ENCODE measurements at places on chromosomes 4 and X. TPM values are rescaled to one million over a fixed set of nuclear protein-coding genes. Genes with fewer than 3 reads are reported as not detected.
A peak's percentile ranks its signal among the peaks of the same experiment; 100 is the strongest.

- no peak for DNase-seq
- no peak overlapping the region for H3K27ac ChIP-seq
- no peaks in the 10 kb centered on the region for H3K36me3 ChIP-seq
- H3K27me3 ChIP-seq = no peaks in the 10 kb centered on the region
Observed at GRCh38 chr4:164614999-164615398, 138.9 kb upstream of the SMIM31 start.

DNA sequence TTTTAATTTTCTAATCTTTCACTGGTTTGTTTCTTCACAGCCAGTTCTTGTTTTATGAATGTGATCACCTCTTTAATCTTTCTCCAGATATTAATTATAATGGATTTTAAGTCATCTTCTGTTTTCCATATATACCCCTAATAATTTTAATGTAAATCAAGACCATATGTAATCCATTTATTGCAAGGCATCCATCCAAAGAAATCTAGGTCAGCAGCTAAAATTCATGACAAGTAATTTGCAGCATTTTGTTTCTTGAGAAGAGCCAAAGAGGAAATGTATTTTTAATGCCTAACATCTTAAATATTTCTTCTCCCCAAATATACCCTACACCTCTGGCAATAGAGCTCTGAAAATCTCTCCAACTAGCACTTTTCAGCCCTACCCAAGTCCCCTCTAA lies 81.1 kb downstream of the SUPT20HL2 start:
- H3K4me1 ChIP-seq = peaks cover 5% of the 10 kb centered on the region
- H3K27ac ChIP-seq = no peak overlapping the region
- DNase-seq = no peak

DNA sequence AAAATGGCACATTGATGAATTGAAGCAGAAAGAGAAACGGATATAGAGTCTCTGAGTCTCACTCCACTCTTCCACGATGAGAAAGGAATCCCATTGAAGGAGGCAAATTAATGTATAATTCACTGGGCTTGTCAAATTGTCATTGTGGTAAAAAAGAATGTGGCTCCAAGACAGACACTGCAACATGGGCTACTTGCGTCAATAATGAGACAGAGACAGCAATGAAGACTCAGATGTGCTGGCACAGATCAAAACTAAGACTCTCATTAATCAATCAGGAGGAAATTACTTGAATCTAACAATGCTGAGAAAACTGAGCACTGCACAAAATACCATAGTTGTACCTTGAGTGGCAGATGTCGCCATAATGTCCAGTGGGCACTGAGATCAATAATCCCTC lies 1485.5 kb downstream of the TECRL start:
- H3K4me1 ChIP-seq = no peaks in the 10 kb centered on the region
- no peak for DNase-seq
- H3K27me3 ChIP-seq = no peaks in the 10 kb centered on the region
- H3K36me3 ChIP-seq = no peaks in the 10 kb centered on the region

Gene CFAP299
- not detected for total RNA-seq

Gene PRRG3
- not detected for total RNA-seq

- no peaks in the 10 kb centered on the region for H3K27me3 ChIP-seq
- H3K36me3 ChIP-seq = peaks cover 35% of the 10 kb centered on the region
- no peak overlapping the region for H3K27ac ChIP-seq
- peaks cover 11% of the 10 kb centered on the region for H3K4me1 ChIP-seq
- DNase-seq = no peak
- H3K4me3 ChIP-seq = no peak overlapping the region
Observed at GRCh38 chr4:7839856-7840255, 99.8 kb downstream of the AFAP1 start.

DNA sequence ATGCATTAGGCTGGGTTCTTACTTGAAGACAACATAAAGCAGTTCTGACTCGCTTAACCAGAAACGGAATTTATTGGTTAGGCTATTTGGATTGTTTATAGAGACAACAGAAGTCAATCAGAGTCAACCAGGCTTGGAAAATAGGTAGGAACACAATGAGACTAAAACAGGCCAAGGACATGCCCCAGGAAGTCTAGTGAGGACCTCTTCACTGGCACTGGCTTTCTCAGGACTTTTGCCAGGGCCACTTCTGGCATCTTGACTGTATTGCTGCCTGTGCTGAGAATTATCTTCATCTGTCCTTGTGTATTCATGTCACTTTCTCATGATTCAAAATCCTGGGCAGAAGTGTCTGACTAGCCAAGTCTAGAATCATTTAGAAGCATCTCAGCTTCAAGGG lies 19.6 kb downstream of the PGAM4 start:
- H3K27ac ChIP-seq = no peak overlapping the region
- peaks cover 3% of the 10 kb centered on the region for H3K36me3 ChIP-seq
- H3K4me3 ChIP-seq = no peak overlapping the region
- H3K27me3 ChIP-seq = no peaks in the 10 kb centered on the region

DNA sequence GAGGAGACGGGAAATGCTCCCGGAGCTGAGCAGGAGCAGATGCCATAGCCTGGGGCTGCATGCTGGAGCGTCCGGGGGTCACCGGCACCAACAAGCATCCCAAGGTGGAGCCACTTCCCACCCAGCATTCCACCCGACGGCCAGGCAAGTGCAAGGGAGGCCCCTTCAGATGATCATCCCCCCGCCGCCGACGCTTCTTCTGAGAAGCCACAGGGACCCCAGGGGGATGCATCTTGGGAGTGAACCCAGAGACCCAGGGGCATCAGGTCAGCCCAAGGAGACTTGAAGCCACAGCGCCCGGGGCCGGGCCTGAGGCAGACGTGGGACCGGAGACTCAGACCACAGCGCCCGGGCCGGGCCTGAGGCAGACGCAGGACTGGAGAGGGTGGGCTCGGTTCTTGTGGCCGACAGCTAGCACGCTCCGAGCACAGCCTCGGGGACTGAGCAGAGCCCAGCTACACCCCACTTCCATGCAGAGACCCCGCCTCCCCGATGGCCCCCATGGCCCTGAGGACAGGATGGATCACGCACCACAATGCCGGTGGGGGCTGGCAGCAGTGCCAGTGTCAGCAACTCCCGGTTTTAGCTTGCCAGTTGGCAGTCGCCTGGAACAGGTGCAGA lies 33.0 kb upstream of the CPLX1 start:
- DNase-seq = no peak
- no peak overlapping the region for H3K27ac ChIP-seq
- H3K4me3 ChIP-seq = no peak overlapping the region
- H3K27me3 ChIP-seq = no peaks in the 10 kb centered on the region

DNA sequence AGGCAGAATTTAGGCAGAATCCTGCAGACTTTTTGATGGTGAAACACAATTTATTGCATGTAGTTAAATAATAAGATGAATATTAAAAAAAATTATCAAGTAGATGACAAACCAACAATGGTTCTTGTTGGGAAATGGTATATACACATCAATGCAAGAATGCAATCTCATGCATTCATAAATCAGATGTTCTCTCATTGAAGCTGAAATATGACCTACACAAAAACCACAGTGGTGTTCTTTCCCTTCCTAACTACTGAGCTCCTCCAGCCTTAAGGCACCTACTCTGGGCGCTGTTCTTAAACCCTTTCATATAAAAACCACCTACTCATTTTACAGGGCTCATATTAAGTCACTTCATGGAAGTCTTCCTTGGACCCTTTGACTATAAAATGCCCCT lies 64.1 kb downstream of the ANTXR2 start:
- peak overlapping the region; percentile 56 for H3K27ac ChIP-seq
- no peak overlapping the region for H3K4me3 ChIP-seq
- no peak for DNase-seq
- peaks cover 58% of the 10 kb centered on the region for H3K36me3 ChIP-seq

- no peak for DNase-seq
- H3K27ac ChIP-seq = peak overlapping the region; percentile 77
- no peak overlapping the region for H3K4me3 ChIP-seq
- H3K36me3 ChIP-seq = peaks cover 65% of the 10 kb centered on the region
- no peaks in the 10 kb centered on the region for H3K27me3 ChIP-seq
Observed at GRCh38 chr4:2689825-2690700, 66.1 kb downstream of the TNIP2 start.

DNA sequence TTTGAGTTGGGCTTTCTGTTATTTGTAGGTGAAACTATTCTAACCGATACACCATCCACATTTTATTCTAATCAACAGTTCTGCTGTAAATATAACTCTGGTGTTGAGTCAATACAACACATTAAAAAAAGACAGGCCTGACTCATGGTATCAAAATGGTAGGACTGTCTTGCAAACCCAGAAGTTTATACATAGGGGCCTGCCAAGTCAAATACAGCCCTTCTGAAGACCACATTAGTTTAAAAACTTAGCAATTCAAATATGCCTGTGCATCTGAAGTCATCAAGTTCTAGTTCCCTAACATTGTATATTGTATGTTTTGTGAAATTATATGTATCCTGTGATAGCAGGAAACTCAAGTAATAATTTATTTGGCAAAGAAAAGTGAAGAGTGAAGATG lies 24.4 kb upstream of the PDE5A start:
- DNase-seq = no peak
- no peak overlapping the region for H3K27ac ChIP-seq
- H3K4me1 ChIP-seq = no peaks in the 10 kb centered on the region
- no peak overlapping the region for H3K4me3 ChIP-seq
- peaks cover 4% of the 10 kb centered on the region for H3K27me3 ChIP-seq
- H3K36me3 ChIP-seq = no peaks in the 10 kb centered on the region

DNA sequence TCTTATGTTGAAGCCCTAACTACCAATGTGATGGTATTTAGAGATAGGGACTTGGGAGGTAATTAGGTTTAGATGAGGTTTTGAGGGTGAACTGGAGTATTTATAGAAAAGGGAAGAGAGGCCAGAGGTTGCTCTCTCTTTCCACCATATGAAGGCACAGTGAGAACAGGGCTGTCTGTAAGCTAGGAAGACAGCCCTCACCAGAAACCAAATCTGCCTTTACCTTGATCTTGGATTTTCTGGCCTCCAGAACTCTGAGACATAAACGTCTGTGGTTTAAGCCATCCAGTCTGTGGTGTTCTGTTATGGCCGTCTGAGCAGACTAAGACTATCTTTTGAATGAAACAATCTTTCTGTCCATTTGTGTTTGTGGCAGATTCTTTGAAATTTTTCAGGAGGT lies 223.7 kb downstream of the PDHA2 start:
- H3K4me1 ChIP-seq = no peaks in the 10 kb centered on the region
- H3K4me3 ChIP-seq = no peak overlapping the region
- no peak for DNase-seq
- no peaks in the 10 kb centered on the region for H3K36me3 ChIP-seq

- no peak overlapping the region for H3K27ac ChIP-seq
- H3K36me3 ChIP-seq = no peaks in the 10 kb centered on the region
Observed at GRCh38 chr4:104881136-104881886, 265.4 kb upstream of the TET2 start.

- DNase-seq = no peak
- H3K36me3 ChIP-seq = peaks cover 3% of the 10 kb centered on the region
- no peak overlapping the region for H3K4me3 ChIP-seq
- peaks cover 10% of the 10 kb centered on the region for H3K4me1 ChIP-seq
Observed at GRCh38 chrX:134525086-134525792, 65.3 kb downstream of the HPRT1 start.

GRCh38 chr4:174266416-174266815 lies 17.1 kb downstream of the FBXO8 start:
- H3K27me3 ChIP-seq = no peaks in the 10 kb centered on the region
- no peak overlapping the region for H3K27ac ChIP-seq
- H3K4me3 ChIP-seq = no peak overlapping the region
- H3K36me3 ChIP-seq = peaks cover 5% of the 10 kb centered on the region
- no peak for DNase-seq
- H3K4me1 ChIP-seq = no peaks in the 10 kb centered on the region

DNA sequence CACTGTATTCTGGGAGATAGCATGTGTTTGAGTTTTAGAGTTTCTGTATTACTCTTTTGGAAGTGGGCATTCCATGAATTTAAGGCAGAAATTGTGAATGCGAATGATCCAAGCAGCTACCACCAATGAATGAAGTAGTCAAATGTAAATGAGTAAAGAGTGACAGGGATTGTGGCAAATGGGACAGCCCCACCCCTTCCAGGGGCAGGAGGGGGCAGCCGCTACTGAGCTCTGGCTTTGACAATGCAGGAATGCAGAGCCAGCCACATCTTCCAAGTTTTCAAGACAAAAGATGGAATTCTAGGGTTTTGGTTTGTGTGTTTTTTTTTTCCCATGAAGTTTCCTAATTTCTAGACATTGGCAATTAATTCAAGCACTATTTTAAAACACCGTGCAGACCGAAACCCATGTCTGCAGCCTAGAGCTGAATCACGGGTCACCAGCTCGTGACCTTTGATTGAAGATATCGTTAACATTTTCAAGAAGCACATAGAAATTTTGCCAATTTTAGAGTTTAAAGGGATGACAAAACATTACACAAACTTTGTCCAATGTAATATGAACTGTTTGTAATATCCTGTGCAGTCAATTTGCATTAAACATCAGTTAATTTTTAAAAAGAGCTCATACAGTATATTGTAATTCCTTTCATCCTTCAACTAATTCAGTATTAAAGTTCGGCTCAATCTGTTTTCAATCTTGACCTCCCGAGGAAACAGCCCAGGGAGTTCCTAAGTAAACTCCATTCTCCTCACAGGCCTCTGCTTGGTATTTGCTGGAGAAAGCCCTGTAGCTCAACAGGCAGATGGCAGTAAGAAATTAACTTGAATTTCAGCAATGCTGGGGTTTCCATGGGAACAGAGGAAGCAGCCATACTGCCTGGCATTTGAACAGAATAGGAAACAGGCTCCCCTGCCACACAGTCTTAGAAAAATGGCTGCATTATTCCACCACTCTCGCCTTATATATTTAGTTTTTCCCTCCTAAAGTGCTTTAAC lies 83.4 kb downstream of the UCHL1 start:
- H3K27ac ChIP-seq = no peak overlapping the region
- H3K36me3 ChIP-seq = no peaks in the 10 kb centered on the region
- no peak overlapping the region for H3K4me3 ChIP-seq
- no peak for DNase-seq

- no peaks in the 10 kb centered on the region for H3K36me3 ChIP-seq
- no peak overlapping the region for H3K27ac ChIP-seq
- H3K27me3 ChIP-seq = peaks cover 3% of the 10 kb centered on the region
- no peak for DNase-seq
- H3K4me1 ChIP-seq = no peaks in the 10 kb centered on the region
Observed at GRCh38 chr4:79620617-79621016, 212.6 kb upstream of the GK2 start.

GRCh38 chr4:165556383-165556782 lies 177.6 kb downstream of the CPE start:
- no peaks in the 10 kb centered on the region for H3K27me3 ChIP-seq
- no peaks in the 10 kb centered on the region for H3K36me3 ChIP-seq
- no peak overlapping the region for H3K27ac ChIP-seq

GRCh38 chr4:19379191-19379708 lies 872.5 kb upstream of the SLIT2 start:
- no peaks in the 10 kb centered on the region for H3K4me1 ChIP-seq
- H3K27ac ChIP-seq = no peak overlapping the region
- no peaks in the 10 kb centered on the region for H3K36me3 ChIP-seq
- H3K4me3 ChIP-seq = no peak overlapping the region

DNA sequence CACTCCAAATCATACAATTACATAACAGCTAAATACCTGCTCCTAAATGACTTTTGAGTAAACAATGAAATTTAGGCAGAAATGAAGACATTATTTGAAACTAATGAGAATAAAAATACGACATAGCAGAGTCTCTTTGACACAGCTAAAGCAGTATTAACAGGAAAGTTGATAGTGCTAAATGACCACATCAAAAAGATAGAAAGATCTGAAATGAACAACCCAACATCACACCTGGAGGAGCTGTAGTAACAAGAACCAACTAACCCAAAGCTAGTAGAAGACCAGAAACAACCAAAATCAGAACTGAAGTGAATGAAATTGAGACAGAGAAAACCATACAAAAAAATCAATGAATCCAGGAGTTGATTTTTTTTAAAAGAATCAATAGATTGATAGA lies 257.8 kb downstream of the ARAP2 start:
- no peaks in the 10 kb centered on the region for H3K36me3 ChIP-seq
- no peak overlapping the region for H3K4me3 ChIP-seq
- peaks cover 5% of the 10 kb centered on the region for H3K4me1 ChIP-seq
- DNase-seq = no peak
- no peak overlapping the region for H3K27ac ChIP-seq
- peaks cover 13% of the 10 kb centered on the region for H3K27me3 ChIP-seq

Gene COL4A5
- not detected for total RNA-seq
